ENCODE measurements at places on chromosomes 1 and 21. TPM values are rescaled to one million over a fixed set of nuclear protein-coding genes. Genes with fewer than 3 reads are reported as not detected.

- H3K4me3 ChIP-seq: no peak overlapping the region
- H3K27me3 ChIP-seq: peaks cover 14% of the 10 kb centered on the region
- no peak for DNase-seq
- H3K4me1 ChIP-seq: peaks cover 39% of the 10 kb centered on the region
- no peaks in the 10 kb centered on the region for H3K36me3 ChIP-seq
These were observed 91.6 kb upstream of the COL6A1 start for GRCh38 chr21:45889961-45890360.

- H3K4me1 ChIP-seq: no peaks in the 10 kb centered on the region
- H3K27ac ChIP-seq: no peak overlapping the region
- H3K4me3 ChIP-seq: no peak overlapping the region
- H3K36me3 ChIP-seq: no peaks in the 10 kb centered on the region
- no peak for DNase-seq
- H3K27me3 ChIP-seq: peaks cover 2% of the 10 kb centered on the region
These were observed 20.6 kb upstream of the CRB1 start for GRCh38 chr1:197247465-197247864.

- H3K27me3 ChIP-seq: peaks cover 2% of the 10 kb centered on the region
- no peaks in the 10 kb centered on the region for H3K4me1 ChIP-seq
- no peak overlapping the region for H3K4me3 ChIP-seq
- no peaks in the 10 kb centered on the region for H3K36me3 ChIP-seq
These were observed 607.5 kb upstream of the BRINP3 start for GRCh38 chr1:191085121-191085520.

- H3K27me3 ChIP-seq: no peaks in the 10 kb centered on the region
- no peak overlapping the region for H3K27ac ChIP-seq
- no peaks in the 10 kb centered on the region for H3K4me1 ChIP-seq
- no peak overlapping the region for H3K4me3 ChIP-seq
These were observed 28.1 kb upstream of the TTLL10 start for GRCh38 chr1:1145547-1145914.

- no peaks in the 10 kb centered on the region for H3K4me1 ChIP-seq
- H3K4me3 ChIP-seq: no peak overlapping the region
- H3K27ac ChIP-seq: no peak overlapping the region
- no peaks in the 10 kb centered on the region for H3K36me3 ChIP-seq
- no peak for DNase-seq
These were observed 14.9 kb upstream of the CD5L start for GRCh38 chr1:157856538-157856937.

GRCh38 chr1:91732291-91733107 is 153.5 kb downstream of the TGFBR3 start:
- H3K27me3 ChIP-seq: no peaks in the 10 kb centered on the region
- no peak for DNase-seq

- H3K27me3 ChIP-seq: no peaks in the 10 kb centered on the region
- no peak for DNase-seq
- H3K36me3 ChIP-seq: no peaks in the 10 kb centered on the region
- H3K4me1 ChIP-seq: peaks cover 33% of the 10 kb centered on the region
- no peak overlapping the region for H3K27ac ChIP-seq
- H3K4me3 ChIP-seq: no peak overlapping the region
These were observed 23.0 kb downstream of the TMCC2 start for GRCh38 chr1:205250699-205251098.

DNA sequence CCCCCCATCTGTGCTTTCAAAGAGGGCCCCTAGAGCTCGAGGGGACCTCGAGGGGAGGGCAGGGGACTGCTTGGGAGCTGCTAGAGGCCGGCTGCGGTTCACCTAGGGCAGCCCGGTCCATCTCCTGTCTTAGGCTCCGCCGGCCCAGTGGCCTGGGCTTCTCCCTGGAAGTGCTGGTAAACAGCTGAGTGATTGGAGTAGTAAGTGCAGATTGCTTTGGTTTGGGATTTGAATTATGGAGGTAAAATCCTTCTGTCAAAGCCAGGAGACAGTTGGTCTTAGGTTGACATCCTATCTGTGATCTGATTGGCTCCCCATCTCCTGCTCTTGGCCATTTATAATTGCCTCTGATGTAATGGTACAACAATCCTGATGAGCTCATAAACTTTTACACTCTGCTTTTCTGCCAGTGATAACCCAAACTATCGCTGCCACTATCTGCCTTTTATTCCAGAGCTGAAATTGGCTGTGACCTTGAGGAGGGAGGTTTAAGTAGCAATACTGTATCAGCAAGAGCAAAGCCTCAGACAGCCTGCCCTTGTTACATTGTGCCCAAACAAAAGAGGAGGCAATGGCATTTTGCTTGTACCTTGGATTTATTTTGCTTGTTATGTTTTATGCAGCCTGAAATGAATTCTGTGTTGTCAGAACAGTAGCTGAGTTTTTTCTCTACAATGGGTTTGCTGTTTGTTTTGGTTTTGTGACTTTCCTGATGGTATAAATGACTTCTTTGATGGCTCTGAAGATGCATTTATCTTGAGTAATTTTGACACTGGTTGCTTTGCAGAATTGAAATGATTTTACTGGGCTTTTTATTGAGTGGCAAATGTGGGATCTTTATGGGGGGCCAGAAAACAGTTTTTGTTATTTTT is 2.4 kb downstream of the ARID1A start:
- H3K27me3 ChIP-seq: no peaks in the 10 kb centered on the region
- H3K4me1 ChIP-seq: peaks cover 20% of the 10 kb centered on the region
- H3K27ac ChIP-seq: no peak overlapping the region
- no peak overlapping the region for H3K4me3 ChIP-seq
- peak; percentile 8 for DNase-seq

DNA sequence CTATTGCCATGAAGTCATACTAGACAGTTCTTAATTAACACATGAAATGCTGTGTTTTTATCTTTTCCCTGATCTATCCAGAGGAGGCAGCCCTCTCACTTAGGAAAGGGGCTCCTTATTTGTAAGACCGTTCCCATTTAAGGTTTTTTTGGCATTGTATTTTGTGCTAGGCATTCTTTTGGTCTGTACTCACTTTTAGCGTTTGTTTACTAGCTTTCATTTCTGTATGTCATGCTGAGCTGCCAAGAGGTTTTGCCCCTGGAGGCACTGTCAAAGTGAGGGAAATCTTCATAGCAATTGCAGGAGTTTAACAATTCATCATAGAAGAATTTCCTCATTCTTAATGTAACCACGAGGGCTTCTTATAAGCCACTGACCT is 59.5 kb downstream of the MTR start:
- peaks cover 50% of the 10 kb centered on the region for H3K36me3 ChIP-seq
- H3K4me1 ChIP-seq: no peaks in the 10 kb centered on the region
- H3K27ac ChIP-seq: no peak overlapping the region
- no peaks in the 10 kb centered on the region for H3K27me3 ChIP-seq

Gene RPE65
- total RNA-seq: not detected

Gene MCOLN2
- total RNA-seq: 1.0 TPM

Measured in neural crest cell (in vitro differentiated cells).